ENCODE measurements at places on chromosomes 2 and 18.

- no peak for DNase-seq
Observed at GRCh38 chr18:70289351-70290312, 787 bp downstream of the SOCS6 start.

DNA sequence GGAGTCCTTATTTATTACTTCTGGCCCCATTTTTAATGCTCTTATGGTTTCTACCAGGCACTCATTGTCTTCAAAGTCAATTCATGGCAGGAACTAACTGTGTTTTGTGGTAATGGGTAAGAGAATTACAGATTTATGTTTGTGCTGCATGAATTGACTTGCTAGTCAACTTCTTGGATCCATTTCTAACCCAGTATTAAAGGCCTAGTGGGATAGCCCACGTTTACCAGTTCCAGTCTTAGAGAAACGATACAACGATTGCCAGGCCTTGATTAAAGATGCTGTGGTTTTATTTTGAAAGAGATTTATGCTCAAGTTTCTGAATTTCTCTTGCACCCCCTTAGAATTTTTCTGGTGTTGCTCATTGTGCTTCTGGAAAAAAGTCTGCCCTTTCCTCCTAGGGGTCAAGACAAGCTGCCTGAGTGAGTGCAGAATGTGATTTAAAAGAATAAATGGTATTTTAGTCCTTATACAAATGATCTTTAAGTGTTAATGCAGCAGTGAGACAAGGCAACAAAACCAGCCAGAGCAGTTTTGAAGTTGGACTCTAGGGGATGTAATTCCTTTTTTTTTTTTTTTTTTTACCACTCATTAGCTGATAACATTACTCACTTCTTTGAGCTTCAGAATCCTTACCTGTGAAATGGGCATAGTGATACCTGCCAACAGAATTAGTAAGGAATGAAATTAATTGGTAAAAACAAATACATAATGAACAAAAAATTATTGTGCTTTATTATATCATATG, 101.5 kb downstream of the ARHGAP15 start:
- no peak for DNase-seq

GRCh38 chr2:66724241-66724640, 289.3 kb downstream of the MEIS1 start:
- no peak for DNase-seq

DNA sequence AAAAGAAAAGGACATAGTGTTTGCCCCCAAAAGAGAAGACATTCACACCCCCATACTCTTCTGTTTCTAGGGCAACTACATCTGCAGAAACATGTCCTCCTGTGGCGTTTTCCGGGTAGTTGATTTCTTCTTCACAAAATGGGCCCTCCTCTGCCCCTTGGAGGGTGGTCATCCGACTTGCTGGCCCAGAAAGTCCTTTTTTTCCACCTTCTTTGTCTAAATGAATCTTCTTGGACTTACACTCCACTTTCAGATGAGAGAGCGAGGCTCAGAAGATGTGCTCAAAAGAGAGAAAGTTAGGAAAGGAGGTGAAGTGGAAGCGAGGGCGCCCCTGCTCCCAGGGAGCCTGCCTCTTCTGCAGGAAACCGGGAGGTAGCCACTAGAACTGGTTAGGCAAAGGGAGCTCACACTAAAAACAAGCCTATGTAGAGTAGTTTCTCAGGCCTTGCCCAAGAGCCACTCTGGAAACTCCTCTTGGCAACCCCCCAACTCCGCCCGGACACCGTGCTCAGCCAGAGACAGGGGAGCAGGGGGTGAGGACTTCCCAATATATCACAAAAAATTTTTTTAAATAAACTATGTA, 10.2 kb upstream of the SIX3 start:
- no peak for DNase-seq

DNA sequence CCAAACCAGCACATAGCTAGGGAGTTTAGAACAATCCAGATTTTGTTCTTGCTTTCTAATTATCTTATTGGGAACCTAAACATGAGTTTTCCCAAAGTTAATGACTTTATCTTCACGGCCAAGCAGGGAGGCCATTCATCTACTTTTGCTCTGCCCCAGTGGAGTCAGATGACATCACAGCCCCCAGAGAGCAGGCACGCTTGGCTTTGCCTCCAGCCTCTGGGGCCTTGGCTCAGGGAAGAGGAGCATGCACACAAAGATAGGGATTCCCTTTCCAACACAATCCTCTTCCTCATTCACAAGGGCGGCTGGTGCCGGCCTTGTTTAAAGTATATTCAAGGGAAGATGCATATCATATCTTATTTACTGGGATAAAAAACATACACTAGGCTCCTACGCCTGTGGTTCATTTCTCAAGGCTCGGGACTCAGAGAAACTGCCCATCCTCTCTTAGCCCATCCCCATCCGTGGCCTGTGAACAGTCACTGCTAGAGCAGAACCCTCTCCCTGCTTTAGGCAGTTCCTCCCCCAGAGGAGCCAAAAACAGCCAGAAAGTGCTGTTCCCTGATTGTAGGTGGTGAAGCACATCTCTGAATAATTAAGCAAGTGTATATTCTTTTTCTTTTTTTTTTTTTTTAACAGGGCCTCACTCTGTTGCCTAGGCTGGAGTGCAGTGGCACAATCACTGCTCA, 21.2 kb downstream of the TGFA start:
- no peak for DNase-seq

DNA sequence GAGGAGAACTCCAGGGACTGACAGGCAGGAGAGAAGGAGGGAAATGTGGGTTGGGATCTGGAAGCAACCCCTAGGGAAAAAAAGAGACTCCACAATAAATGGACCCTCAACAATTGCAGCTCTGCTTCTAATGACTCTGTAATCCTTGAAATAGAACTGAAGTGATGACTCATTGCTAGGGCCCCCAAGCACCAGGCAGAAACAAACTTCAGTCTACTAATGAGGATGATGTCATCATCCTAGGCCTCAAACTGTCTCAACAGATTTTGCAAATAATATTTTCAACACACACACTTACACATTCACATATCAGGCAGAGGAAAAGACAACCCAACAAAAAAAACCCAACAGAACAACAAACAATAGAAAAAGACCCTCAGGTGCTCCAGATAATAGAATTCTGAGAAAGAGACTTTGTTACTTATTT, 143.3 kb downstream of the HDAC4 start:
- DNase-seq = no peak
